CD4-positive, alpha-beta T cell treated with Interferon gamma for 1 hour (primary cell): ENCODE measurements at places on chromosomes 3 and 15.

- DNase-seq: peak; percentile 24
These were observed 11.9 kb upstream of the SRP14 start for GRCh38 chr15:40050788-40051470.

DNA sequence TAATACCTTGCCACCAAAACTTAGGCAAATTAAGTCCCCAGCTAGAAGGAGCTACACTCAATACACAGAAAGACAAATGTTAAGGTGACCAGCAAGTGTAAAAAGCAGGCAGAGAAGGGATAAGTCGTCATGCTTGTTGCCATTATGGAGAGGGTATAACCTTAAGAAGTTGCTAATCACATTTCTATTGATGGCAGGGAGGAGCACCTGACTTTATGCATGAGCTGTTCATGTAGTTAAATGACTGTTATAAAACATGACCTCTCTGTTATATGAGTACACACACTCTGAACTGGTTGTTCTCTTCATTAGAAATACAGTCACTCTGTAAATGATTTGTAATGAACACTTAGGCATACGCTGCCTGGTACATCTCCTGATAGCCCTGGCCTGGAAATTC, 6.6 kb upstream of the CCNL1 start:
- DNase-seq: no peak

DNA sequence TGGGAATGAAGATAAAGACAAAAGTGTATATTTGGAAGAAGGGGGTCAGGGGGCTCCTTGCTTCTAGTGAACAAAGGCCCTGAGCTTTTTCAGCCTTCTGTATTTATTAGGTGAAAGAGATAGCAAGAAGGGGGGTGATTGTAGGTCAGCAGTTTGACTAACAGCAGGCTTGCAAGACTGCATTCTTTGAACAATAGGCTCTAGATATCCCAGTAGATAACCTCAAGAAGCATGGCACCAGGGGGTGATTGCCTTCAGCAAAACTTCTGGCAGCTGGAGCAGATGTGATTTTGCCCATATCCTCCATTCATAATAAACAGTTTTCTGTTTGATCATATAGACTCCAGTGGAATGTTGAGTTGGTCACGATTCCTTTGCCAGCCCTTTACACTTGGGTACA, 31.7 kb upstream of the GOLIM4 start:
- no peak for DNase-seq

DNA sequence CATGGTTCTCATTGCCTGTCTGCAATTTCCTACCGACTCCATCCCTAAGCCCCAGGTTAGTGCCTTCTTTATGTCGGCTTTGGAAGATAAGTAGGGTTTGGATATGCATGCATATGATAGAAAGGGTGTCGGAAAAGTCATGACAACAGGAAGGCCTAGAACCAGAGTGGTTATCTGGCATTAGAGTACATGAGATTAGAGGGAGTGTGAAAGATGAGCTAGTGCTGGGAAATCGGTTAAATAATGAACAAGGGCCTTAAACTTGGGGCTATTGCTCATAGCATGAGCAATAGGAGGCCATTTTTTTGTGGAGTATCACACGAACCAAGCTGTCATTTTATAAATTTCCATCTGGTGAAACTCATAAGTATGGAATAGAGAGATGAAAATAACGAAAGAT, 54.0 kb upstream of the LPP start:
- no peak for DNase-seq

- DNase-seq: peak; percentile 57
These were observed 6.5 kb downstream of the CHD2 start for GRCh38 chr15:92906563-92907081.
